Hair follicle dermal papilla cell (primary cell): ENCODE measurements at places on chromosomes 1 and 21. TPM values are rescaled to one million over a fixed set of nuclear protein-coding genes. Genes with fewer than 3 reads are reported as not detected.

Gene CHAF1B
- total RNA-seq, result 1.9 and 2.3 TPM in 2 replicates

Gene ANGPTL1
- total RNA-seq, result 0.32 and 1.1 TPM in 2 replicates

Gene DNAI4
- total RNA-seq, result 11.0 and 12.5 TPM in 2 replicates

Gene RNU1-1
- total RNA-seq, result under 0.01 TPM in 2 replicates

Gene OPTC
- total RNA-seq, result not detected in 2 replicates

Gene EPHA2
- 18.2 and 18.5 TPM in 2 replicates for total RNA-seq

Gene LCA5L
- 0.81 and 0.97 TPM in 2 replicates for total RNA-seq

Gene FOXD3
- not detected in 2 replicates for total RNA-seq

Gene C1orf167
- total RNA-seq, result 0.32 TPM in 1 of 2 replicates, not detected in the other

Gene TOE1
- 11.7 TPM in 2 replicates for total RNA-seq

Gene NAXE
- total RNA-seq, result 47.1 and 55.3 TPM in 2 replicates

Gene HIVEP3
- total RNA-seq, result 2.4 TPM in 2 replicates

Gene DMBX1
- total RNA-seq, result not detected in 2 replicates

Gene LPAR3
- 12.4 and 16.9 TPM in 2 replicates for total RNA-seq
